Stimulated activated CD4-positive, alpha-beta T cell treated with anti-CD3 and anti-CD28 coated beads, Interleukin-15, amount 100 ng/mL, for 1 hour (primary cell): ENCODE measurements at places on chromosomes 4 and X.

DNA sequence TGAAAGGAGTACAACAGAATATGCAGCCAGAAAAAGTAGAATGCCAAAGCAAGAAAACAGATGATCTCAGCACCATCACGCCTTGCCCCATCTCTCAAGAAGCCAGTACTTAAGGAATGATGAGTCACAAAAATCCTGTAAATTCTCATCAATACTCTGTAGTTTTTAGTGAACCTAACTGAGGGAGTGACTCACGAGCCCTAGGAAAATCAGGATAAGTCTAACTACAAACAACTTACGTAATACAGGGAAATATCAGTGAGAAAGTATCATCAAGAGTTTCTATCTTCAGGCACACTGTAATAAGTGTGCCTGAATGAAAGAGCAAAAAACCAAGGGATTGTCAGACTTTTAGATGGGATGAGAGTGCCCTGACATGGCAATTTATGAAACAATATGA is 644.4 kb downstream of the STPG2 start:
- no peak for DNase-seq

GRCh38 chr4:6782846-6783110 is 251 bp downstream of the KIAA0232 start:
- no peak for DNase-seq

- no peak for DNase-seq
These were observed 256.9 kb downstream of the ADAMTS3 start for GRCh38 chr4:72312032-72312650.

DNA sequence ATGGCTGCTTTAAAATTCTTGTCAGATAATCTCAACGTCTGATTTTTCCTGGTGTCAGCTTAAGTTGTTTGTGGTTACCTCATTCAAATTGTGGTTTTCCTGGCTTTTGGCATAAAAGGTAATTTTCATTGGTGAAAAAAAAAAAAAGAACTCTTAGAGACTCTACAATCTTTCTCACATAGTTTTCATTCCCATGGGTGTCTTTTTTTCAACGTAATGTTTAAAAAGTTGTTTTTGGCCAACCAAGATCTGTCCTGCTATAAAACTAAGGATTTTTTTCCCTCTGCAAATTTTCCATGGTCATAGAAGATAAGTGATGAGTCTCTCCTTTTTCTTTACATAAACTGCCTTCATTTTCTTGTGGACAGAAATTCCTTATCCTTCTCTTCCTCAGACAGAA is 28.9 kb upstream of the RPS6KA6 start:
- no peak for DNase-seq

- DNase-seq: no peak
These were observed 10.4 kb upstream of the GABRE start for GRCh38 chrX:151984902-151985301.

GRCh38 chr4:164937576-164938270 is 39.7 kb downstream of the TRIM61 start:
- DNase-seq: no peak

GRCh38 chr4:156496797-156497196 is 474.8 kb downstream of the PDGFC start:
- DNase-seq: no peak

- no peak for DNase-seq
These were observed 552 bp downstream of the ZDHHC9 start for GRCh38 chrX:129843209-129843458.

- DNase-seq: no peak
These were observed 10.3 kb downstream of the PHKA2 start for GRCh38 chrX:18973527-18974192.

- DNase-seq: no peak
These were observed 312.9 kb downstream of the TRIML1 start for GRCh38 chr4:188452097-188452496.

DNA sequence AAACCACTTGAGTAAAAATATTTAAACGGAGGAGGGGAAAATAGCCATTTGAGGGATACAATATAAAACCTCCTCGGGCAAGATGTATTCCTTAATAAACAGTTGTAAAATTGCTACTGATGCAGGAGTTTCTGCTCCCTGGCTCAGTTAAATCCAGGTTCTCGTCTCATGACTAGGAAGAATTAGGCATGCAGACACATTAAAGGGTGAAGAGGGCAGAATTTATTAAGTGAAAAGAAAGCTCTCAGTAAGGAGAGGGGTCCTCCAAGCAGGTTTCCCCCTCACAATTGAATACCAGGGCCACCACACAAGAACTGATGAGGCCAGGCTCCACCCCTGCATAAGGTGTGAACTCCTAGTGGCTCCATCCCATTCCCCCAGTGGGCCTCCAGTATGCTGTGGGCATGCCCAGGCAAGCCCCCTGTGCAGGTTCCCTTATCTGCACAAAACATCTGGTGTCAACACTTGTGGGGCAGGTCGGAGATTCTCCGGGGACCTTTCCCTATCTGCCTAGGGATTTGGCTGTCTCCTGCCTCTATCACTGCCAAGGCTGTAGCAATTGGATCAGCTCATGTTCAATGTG is 80.4 kb downstream of the HS6ST2 start:
- no peak for DNase-seq

DNA sequence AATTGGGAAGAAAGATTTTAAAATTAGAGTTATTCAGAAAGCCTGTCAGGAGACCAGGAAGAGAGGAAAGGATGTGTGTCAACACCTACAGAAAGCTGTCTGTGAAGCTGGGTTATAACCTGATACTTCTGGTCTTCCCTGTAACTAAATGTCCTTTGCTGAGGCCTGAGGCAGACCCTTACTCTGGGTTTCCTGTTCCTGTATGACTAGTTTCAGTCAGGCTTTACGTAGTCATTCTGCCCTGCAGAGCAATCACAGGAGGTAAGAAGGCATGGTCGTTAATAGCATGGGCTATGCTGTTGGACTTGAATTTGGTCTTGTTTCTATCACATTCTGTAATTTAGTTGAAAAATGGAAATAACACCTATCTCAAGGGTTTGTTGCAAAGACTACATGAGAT is 110.5 kb upstream of the IGFBP7 start:
- no peak for DNase-seq

DNA sequence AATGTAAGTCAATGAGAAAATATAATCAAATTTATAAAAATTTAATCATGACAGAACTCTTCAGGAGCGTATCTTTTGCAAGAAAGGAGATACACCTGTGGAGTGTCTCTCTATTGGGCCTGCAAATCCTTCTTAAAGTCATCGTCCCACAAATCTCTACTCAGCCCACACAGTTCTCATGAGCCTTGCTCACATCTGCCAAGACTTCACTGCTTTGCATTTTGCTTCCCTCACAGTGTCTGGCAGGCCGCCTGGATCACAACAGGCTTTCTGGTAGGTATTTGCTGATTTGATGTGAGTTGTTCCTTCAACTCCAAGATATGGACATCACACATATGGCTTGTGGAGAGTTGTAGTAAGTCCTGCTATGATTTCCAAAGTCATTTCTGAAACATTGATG is 183.1 kb upstream of the ARX start:
- no peak for DNase-seq

GRCh38 chr4:38150766-38151165 is 190.6 kb downstream of the PTTG2 start:
- no peak for DNase-seq

GRCh38 chr4:119299260-119299671 is 22.7 kb downstream of the FABP2 start:
- no peak for DNase-seq

DNA sequence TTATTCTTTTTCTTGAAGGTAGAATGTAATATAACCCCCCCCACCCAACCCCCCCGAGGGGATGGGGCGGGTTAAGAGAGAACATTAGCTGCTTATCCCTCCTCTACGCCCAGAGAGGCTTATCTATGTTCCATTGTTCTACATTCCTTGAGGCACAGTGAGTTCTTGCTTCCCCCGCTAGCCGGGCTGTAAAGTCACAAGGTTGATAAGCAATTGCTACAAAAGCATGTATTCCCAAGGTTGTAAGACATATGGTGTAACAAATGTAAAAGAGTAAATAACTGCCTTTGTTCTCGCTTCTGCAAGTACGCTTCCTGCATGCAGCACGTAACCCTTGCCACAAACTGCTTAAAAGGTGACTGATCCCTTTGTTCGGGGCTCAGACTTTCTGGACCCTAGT is 8.2 kb downstream of the DCAF8L2 start:
- DNase-seq: no peak

DNA sequence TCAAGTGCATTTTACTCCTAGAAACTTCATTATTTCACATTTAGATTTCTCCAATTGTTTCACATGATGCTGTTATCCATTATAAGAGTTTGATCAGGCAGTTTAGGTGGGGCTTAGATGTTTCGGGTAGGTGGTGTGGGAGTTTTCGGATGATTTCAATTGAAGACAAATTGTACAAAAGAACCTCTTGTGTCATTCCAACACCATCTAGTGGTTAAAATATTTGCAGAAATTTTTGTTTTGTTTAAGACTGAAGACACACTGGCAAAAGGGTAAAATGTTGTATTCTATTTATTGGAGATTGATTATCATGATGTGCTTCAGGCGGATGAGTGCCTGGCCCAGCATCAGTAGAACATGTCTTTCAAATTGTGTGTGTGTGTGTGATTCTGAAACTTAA is 212.7 kb downstream of the SH3BGRL start:
- DNase-seq: no peak

DNA sequence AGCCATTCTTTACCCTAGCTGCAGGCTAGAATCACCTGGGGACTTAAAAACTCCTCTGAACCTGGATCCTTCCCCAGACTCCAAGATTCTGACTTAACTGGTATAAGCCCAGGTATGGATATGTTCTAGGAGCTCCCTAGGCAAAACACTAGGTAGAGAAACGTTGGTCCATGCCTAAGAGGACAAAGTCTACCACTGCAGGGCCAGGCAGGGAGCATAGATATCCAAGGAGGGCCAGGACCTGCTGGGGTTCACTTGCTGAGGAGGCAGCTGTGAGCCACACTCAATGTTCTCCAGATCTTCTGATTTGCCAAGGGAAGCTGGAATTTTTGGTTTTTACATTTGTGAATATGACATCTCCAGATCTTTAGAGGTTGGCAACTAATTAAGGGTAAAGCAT is 48.6 kb upstream of the TRIM2 start:
- DNase-seq: no peak

DNA sequence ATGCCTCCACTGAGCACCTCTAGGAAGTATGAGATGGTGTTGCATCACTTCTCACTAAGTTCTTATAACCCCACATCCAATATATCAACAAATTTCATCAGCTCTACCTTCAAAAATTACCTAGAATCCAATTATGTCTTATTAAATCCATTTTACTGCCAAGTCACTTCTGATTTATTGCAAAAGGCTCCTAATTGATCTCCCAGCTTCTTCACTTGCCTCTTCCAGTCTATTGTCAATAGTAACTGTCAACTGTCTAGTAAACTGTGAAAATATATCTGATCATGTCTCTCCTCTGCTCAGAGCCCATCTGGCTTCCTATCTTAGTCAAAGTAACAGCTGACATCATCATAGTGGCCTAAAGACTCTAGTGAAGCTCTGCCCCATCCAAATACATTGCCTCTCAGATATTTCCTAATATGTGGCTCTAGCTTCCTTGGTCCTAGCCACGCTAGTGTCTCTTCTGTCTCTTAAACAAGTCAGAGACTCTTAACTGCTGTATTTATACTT is 414.5 kb upstream of the ATOH1 start:
- no peak for DNase-seq

DNA sequence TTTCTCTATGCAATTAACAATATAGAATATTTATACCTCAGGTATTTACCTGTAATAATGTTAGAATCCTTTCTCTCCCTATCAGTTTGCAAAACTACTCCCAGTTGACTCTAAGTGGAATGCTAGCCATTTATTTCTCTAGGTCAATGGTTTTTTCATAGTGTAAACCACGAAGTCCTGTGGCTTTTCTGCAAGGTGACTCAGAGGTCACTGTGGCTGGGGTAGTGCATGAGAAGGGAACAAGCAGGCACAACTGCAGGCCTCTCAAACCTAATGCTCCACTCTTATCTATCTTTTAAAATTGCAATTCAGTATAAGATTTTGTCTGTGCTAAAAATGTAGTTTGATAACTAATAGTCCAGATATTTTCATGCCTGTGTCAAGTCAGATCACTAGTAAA is 159.4 kb downstream of the ANTXR2 start:
- DNase-seq: no peak

DNA sequence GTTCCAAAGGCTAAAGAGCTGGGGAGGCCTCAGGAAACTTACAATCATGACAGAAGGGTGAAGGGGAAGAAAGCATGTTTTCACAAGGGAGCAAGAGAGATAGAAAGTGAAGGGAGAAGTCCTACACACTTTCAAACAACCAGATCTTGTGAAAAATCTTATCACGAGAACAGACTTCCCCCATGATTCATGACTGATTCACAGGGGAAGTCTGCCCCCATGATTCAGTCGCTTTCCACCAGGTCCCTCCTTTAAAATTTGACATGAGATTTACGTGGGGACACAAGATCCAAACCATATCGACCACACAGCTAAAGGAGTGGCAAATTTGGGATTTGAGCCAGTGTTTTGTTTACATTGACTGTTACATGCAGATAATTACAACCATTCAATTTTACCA is 971.1 kb upstream of the HS3ST1 start:
- DNase-seq: no peak

- DNase-seq: no peak
These were observed 25.1 kb downstream of the DCAF12L2 start for GRCh38 chrX:126141014-126141413.

GRCh38 chr4:858041-858481 is 32.1 kb upstream of the CPLX1 start:
- DNase-seq: no peak

GRCh38 chrX:45803383-45803921 is 602.8 kb upstream of the DIPK2B start:
- DNase-seq: no peak

DNA sequence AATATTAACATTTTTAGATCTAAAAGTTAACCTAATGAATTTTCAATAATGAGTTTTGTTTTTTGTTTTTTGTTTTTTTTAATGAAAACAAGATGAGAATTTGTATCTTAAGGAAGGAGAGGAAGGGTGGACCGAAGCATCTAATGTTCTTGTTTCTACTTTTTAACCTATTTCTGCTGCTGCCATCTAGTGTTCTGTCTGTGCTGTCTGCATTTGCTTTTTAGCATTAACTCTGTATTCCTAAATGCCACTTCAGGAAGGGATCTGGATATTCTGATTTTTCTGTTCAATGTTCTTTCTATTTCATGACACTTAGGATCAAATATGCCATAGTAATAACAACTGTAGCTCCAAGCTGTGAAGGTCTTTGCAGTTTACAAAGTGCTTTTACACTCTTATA is 161.7 kb downstream of the BRWD3 start:
- DNase-seq: no peak

DNA sequence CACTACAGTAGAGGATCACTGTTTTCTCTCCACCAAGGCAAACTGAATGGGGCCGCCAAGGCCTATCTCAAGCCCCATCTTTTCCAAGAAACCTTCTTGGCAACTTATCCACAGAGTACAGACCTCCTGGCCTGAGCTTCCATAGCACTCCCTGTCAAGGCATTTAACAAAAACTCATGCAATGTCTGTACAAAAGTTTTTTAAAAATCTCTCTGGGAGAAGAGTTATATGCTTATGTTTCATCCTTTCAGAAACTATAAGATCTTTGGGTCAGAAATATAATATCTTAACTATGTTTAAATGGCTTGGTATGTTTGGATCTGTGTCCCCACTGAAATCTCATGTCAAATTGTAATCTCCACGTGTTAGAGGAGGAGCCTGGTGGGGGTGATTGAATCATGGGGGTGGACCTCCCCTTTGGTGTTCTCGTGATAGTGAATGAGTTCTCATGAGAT is 13.6 kb downstream of the ADAMTS3 start:
- DNase-seq: no peak
